Naive thymus-derived CD4-positive, alpha-beta T cell (primary cell): ENCODE measurements at places on chromosomes 7 and 10. TPM values are rescaled to one million over a fixed set of nuclear protein-coding genes. Genes with fewer than 3 reads are reported as not detected.

DKK1 gene
- not detected in 2 replicates for total RNA-seq

SFRP5 gene
- total RNA-seq = 0.46 TPM

CARD11 gene
- total RNA-seq = 112 TPM

UFSP1 gene
- 11.1 TPM for total RNA-seq

AQP1 gene
- not detected for total RNA-seq

SPDYE11 gene
- total RNA-seq = not detected

SLC39A12 gene
- not detected in 2 replicates for total RNA-seq

COL13A1 gene
- total RNA-seq = not detected

STK31 gene
- total RNA-seq = 0.31 TPM in 1 of 2 replicates, not detected in the other

KLLN gene
- total RNA-seq = 1.2 TPM
